ENCODE measurements at places on chromosomes 2 and 18. TPM values are rescaled to one million over a fixed set of nuclear protein-coding genes. Genes with fewer than 3 reads are reported as not detected.

Gene SH2D6
- total RNA-seq: not detected

Gene SFT2D3
- 12.6 TPM for total RNA-seq

Gene SLC16A14
- total RNA-seq: 9.8 TPM

Gene CERKL
- not detected for total RNA-seq
